ENCODE measurements at places on chromosomes 11 and 22.

DNA sequence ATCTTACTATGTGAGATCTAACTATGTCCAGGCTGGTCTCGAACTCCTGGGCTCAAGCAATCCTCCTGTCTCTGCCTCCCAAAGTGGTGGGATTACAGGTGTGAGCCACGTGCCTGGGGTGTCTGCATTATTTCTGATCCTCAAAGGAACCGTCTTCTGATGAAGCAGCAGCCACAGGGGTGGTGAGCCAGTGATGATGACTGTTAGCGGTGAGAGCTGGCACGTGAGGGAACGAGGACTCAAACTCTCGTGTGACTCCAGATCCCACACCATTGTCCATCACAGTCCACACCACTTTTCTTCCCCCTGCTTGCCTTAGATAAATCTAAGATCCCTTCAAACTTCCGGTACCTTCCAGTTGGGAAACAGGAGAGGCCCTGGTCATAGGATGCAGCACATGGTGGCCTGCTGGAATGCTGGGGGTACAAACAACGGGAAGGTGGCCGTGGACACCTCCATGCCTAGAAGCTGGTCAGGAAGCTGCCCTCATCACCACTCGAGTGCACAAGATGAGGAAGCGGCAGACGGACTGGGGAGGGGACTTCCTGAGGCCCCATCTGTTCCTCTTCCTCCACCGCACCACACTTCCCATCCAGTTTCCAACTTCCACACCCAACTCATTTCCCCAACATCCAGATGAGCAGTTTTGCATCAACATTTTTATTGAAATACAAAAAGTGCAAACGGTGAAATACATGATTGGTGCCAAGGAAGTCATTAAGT, 23.8 kb downstream of the ARHGAP1 start:
- DNase-seq = no peak

GRCh38 chr11:2898366-2899079, 12.9 kb upstream of the CDKN1C start:
- peak; percentile 34 for DNase-seq

DNA sequence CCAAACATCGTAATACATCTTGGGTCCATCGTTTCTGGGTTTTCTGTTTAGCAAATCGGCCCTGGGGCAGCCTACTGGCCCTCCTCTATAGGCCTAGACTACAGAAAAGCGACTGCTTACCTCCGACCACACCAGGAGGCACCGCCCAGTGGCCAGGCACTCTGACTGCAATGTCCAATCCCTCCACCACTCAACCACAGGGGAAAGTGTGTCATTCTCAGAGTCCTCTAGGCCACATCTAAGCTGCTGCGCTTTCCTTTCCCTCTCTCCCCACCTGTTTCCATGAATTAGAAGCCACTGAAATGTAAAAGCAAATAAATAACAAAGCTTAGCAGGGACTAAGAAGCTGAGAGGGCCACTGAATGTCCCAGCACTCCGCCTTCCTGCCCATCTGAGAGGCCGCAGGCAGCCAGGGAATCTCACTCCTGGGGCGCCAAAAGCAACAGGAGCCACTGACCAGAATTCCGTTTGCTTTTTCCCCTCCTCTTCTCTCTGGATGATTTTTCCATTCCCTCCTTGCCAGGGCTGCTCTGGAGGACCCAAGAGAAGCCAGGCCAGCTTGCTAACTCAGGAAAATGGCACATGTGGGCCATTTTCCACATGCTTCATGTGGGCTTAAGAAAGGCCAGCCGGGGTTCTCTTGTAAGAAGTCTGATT, 50.1 kb upstream of the FLI1 start:
- no peak for DNase-seq

- DNase-seq = no peak
Measured at GRCh38 chr11:20161923-20162744, 1.9 kb upstream of the DBX1 start.

DNA sequence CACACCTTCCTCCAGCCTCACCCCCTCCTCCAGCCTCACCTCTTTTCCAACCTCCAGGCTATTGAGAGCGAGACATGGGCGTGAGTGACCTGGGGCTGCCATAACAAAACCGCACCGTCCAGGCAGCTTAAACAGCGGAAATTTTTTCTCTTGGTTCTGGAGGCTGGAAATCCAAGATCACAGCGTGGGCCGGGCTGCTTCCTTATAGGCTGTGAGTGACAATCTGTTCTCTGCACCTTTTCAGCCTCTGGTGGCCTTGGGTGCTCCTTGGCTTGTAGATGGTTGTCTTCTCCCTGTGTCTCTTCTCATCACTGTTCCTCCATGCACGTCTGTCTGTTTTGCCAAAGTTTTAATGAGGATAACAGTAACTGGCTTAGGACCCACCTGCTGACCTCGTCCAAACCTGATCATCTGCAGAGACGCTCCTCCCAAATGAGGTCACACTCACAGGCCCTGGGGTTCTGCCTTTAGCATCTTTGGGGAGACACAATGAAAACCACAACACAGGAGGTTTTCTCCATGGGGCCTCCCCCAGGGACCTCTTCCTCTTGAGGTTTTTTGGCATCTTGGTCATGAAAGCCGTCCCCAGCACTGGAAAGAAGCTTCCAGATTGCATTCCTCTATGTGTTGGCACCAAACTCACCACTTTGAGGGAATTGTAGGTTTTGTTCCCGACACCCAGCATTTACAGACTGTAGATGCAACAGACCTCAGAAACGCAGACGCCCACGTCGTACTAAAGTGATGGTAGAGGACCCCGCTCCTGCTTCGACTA, 878.1 kb downstream of the BRD1 start:
- DNase-seq = no peak

- DNase-seq = no peak
Measured at GRCh38 chr11:100639140-100639539, 47.9 kb upstream of the ARHGAP42 start.

DNA sequence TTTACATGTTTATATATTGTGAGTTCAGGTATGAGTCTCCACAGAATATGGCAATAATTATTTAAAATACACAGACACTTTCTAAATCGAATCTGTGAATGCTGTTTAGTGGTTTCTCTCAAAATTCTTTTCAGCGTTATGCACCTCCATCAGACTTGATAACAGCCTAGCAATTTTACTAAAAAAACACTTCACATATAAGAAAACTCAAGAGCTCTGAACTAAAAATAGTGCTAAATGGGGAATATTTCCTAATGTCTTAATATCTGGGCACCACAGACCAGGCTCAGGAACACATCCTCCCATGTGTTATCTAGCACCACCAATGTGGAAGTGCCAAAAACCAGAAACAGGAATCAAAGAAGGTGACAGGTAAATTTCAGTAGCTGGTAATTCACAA, 47.9 kb downstream of the ARHGAP32 start:
- DNase-seq = no peak

DNA sequence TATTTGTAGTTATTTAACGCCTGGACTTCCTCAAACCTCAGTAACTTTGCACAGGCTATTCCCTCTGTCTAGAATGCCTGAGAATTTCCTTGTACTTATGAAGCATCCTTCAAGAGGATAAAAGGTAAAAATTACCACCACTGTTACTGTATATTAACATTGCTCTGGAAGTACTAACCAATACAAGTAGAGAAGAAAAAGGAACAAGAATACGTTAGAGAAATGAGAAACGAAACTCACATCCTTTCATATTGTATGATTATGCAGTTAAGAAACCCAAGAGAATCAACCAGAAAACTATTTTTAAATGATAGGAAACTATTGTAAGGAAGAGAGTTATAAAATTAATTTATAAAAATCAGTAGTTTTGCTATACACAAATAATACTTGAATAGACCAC, 48.2 kb upstream of the OR5P2 start:
- DNase-seq = no peak

DNA sequence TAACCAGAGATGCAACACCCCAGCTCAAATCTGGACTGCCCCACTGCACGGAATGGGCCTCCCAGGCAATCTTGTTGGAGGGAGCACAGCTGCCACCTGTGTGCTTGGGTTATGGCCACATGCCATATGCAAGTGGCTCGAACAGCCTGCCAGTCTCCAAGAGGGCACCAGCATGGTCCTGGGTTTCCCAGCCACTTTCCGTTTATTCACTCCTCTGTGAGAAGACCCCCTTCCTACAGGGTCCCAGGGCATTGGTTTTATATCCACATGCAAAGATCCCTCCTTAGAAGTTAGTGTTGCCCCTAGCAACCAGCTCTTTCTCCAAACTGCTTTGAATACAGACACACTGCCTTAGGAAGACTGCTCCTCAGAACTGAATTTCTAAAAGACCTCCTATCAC, 487.8 kb downstream of the BUD13 start:
- DNase-seq = no peak

- no peak for DNase-seq
Measured at GRCh38 chr22:27573280-27574001, 228.1 kb downstream of the MN1 start.

- no peak for DNase-seq
Measured at GRCh38 chr22:36056980-36057379, 28.4 kb upstream of the RBFOX2 start.

- DNase-seq = no peak
Measured at GRCh38 chr11:3077189-3077836, 20.1 kb upstream of the CARS1 start.

DNA sequence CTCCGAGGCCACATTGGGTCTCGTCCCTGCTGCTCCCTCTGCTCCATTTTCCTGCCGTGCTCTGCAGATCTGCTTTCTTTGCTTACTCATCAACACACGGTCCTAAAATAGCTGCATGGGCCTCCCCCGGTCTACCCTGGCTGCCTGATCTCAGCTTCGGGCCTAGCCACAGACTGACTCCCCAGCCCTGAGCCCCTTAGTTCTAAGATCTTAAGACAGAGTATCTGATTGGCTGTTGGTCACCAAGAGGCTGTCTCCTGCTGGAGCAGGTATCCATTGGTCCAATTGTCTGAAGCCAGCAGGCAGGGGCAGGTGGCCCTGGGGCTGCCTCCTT, 53.7 kb upstream of the NECTIN1 start:
- DNase-seq = no peak

GRCh38 chr11:100908746-100909145, 220.9 kb downstream of the PGR start:
- DNase-seq = no peak

- DNase-seq = peak; percentile 35
Measured at GRCh38 chr11:6693342-6694228, 10.4 kb upstream of the MRPL17 start.

GRCh38 chr11:44949160-44950030, 1.3 kb downstream of the TP53I11 start:
- no peak for DNase-seq

DNA sequence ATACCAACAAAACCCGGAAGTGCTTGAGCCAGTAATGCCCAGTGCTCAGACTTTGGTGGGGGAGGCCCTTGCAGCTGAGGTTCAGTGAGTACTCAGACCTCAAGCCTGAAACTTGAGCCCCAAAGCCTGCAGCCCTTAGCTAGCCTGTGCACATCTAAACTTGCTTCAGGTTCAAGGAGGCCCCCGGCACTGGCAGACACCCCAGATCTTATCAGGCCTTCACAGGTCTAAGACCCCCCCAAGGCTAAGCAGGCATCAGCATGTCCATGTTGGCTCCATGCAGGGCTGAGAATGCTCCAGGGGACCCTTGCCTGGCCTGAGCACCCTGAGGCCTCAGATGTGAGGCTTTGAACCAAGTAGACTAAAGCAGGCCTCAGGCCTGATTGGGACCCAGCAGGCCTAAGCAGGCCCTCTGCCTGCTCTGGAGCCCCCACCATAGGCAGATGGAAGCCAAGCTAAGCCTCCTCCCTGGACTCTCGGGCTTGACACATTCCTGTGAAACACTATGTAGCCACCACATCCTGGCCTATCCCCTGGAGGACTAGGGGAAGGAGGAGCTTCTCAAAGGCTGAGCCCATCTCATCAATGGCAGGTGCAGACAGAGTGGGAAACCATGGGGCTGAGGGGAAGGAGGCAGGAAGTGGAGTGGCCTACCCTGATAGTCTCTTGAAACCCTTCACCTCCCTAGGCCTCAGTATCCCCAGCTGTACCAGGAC, 1.2 kb upstream of the CASTOR1 start:
- no peak for DNase-seq

GRCh38 chr11:112227471-112227870, 1.2 kb downstream of the PTS start:
- no peak for DNase-seq

GRCh38 chr11:101498891-101499290, 84.9 kb downstream of the TRPC6 start:
- no peak for DNase-seq

- no peak for DNase-seq
Measured at GRCh38 chr11:119012629-119013170, 5.4 kb downstream of the RPS25 start.

DNA sequence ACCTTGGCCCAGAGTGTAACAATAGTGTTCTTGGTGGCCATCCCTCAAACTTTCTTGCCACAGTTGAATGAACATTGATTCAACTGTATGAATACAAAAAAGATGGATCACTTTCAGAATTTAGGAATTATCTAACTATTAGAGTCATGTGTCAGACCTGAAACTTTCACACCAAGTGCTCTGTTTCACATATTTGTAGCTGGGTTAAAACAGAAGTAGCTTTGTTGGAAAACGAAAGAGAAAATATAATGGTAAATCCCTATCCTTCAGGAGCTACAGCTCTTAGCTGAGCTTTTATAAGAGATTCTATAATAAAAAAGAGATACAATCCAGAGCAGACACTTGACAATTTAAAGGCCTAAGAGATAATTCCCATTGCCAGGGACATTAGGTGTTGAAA, 719.3 kb downstream of the JRKL start:
- no peak for DNase-seq

DNA sequence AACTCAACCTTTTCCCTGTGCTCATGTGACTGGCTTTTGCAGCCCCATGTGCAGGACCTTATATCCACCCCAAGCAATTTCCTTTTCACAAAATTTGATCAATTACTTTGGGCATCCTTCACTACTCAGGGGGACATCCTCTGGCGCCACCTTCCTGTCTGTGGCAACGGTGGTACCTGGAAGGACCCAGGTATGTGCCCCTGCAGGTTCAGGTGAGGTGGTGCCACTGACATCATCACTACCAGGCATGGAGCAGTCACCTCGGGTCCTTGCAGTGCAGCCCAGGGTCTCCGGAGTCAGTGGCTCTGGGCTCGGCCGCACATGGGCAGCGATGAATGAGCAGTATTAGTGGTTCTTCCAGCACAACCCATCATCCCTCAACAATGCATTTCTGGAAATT, 37.7 kb upstream of the B3GAT1 start:
- DNase-seq = no peak

DNA sequence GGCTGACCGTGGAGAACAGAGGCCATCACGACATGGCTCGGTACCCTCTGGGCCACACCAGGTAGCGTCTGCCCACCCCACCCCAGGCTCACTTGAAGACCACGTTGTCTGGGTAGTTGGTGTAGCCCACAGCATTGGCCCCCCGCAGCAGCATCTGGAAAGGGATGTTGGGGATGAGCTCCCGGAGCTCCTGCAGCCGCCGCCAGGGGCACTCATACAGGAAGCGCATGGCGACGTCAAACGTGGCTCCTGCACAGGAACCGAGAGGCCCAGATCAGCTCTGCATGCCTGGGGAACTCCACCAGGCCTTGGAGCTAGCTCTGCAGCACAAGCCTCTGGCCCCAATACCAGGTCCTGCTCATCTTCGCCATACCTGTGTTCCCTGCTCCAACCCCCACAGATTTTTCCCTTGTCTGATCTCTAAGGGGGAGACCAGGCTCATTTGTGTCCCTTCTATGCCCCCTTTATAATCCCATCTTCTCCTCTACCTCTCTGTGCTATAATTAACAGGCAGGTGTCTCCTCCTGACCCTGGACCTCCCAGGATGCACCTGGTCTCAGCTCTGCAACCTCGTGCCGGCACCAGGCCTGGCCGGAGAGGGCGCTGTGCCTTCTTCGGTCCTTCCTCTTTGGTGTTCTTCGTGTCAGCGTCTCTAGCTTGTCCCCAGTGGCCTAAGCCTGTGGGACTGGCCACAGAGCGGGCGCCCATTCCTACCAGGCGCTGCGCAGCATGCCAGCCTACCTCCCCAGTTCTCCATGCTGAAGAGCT, 5.0 kb upstream of the LRFN4 start:
- DNase-seq = no peak
